Hematopoietic multipotent progenitor cell treated with erythropoietin and hydrocortisone succinate and interleukin-3 and kit ligand, for 15 days (in vitro differentiated cells): ENCODE measurements at places on chromosomes 1 and 21.

GRCh38 chr21:46661211-46661625 is 25.7 kb downstream of the PRMT2 start:
- DNase-seq, result peak; percentile 51

- no peak for DNase-seq
Measured at GRCh38 chr21:44702973-44703730, 6.2 kb downstream of the KRTAP10-12 start.

GRCh38 chr1:188127507-188127906 is 1298.8 kb downstream of the PLA2G4A start:
- DNase-seq, result no peak

- no peak for DNase-seq
Measured at GRCh38 chr1:169995993-169996392, 78.5 kb downstream of the KIFAP3 start.

DNA sequence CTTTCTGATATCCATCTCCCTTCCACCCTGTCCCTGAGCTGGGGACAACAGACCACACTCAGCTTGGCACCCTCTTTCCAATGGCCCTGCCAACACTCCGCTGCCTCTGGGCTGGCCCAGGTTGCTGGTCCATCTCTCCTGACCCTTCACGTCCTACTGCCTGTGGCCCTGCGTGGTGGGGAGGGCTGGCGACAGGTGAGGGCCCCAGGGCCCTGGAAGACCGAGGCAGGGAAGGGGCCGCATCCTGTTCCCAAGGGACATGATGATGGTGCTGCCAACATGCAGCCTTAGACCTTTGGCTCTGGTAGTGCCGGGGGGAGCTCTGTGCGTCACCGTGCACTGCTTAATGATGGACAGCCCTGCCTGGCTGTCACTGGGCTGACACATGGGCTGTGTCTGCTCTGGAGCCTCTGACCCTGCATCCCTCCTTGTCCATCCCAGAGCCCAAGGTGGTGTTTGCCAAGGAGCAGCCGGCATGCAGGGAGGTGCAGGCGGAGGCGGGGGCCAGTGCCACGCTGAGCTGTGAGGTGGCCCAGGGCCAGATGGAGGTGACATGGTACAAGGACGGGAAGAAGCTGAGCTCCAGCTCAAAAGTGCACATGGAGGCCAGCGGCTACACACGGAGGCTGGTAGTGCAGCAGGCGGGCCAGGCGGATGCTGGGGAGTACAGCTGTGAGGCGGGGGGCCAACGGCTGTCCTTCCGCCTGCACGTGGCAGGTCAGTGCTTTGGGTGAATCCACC is 65.2 kb downstream of the OBSCN start:
- no peak for DNase-seq

DNA sequence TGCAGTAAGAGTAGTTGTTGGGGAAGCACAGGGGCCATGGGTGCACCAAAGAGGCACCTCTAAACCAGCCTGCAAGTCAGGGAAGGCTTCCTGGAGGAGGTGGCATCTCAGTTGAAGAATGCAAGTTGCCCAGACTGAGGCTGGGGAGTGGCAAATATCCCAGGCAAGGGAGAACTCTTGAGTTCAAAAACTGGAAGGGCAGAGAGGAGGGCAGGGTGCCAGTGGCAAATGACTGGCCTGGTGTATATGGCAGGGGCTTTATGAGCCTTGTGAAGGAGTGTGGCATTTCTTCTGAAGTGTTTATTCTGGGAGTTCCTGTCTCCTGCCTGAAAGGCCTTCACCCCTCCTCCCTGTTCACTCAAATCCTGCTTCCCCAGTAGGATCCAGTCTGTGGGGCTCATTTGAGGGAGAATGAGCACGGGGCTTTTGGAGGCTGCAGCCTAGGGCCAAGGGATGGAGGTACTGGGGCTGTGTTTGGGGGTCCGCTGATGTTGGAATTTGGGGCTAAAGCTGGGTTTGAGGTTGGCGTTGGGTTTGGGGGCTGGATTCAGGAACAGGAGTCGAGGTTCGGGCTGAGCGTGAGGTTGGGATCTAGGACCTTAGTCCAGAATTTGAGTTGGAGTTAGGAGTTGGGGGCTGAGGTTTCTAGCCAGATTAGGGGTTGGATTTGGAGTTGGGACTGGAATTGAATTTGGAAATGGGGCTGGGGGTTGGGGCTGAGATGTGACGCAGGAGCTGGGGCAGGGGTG is at the start of gene TMEM125:
Gene TMEM125 (plus strand): TSS at position 357 of the 749 bp plus-strand sequence. CDS start 2,740 bp downstream, outside the sequence.
- no peak for DNase-seq

DNA sequence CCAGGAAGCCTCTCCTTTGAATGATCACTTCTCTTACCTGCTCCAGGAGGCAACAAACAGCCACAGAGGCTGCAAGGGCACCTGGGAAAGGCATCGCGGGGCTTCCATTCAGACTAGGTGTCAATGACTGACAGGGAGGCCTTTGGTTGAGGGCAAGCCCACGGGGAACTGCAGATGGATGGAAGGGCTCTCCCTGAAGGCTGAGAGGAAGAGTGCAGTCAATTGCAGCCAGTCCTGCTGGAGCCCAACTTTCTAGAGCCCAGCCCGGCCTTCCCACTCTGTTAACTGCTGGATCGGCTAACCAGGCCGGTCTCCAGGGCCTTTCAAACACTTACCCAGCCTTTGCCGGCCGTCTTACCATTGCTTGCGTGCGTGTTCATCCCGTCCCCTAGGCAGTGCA is 89.3 kb downstream of the LACTBL1 start:
- DNase-seq, result no peak

DNA sequence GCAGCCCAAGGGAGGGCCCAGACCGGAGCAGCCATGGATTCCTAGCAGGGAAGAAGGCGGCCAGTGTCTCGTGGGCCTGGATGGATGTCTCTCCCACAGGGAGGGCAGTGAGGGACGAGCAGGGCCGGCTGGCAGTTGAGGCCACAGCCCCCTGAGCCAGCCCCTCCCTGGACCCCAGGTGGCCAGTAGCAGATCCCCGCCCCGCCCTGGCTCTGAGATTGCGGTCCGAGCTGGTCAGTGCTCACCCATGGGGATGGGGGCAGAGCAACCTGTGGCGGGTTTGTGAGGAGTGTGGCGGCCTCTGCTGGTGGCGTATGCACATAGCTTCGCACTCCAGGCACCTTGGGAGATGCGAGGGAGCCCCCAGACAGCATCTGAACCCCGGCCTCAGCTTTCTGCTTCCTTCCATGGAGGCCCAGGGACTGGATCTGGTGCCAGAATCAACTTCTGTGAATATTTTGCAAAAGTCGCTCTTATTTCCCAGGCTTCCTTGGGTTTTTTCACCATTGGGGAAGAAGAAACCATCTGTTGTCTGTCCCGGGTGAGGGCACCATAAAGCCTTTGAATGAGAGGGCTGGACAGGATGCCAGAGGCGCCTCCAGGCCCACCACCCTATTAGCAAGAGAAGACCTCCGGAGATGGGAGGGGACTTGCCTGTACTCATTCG is 8.4 kb upstream of the KCNN3 start:
- peak; percentile 52 for DNase-seq

GRCh38 chr1:226292874-226293552 is 16.0 kb downstream of the LIN9 start:
- DNase-seq, result no peak

DNA sequence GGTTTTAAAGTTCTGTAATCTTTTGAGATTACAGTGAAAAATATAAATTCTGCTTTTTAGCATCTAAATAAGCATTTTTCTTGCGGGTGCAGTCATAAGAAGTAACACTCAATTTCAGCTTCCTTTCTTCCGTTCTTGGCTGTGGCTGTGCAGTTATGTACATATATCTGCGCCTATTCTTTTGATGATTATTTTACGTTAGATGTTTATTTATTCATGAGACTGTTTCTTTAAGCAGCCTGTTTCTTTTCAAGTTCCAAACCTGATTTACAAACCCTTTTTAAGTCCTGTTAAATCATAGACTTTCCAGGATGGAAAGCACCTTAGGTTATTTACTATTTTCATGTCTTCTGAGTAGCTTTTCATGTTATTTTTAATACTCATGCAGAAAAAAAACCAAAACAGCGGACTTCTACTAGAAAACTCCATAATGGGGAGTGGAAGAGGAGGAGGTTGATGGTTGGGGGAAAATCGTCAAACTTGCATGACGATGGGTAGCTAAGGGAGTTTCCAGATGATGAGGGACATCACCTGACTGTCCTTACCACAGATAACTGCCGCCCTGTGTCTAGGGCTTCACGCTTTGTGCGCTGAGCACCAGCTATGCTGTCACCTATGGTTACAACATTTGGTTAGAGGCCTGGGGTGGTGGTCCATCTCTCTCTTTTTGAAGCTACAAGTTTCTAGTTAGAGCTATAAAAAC is 2.6 kb downstream of the PRDM2 start:
- DNase-seq, result no peak

DNA sequence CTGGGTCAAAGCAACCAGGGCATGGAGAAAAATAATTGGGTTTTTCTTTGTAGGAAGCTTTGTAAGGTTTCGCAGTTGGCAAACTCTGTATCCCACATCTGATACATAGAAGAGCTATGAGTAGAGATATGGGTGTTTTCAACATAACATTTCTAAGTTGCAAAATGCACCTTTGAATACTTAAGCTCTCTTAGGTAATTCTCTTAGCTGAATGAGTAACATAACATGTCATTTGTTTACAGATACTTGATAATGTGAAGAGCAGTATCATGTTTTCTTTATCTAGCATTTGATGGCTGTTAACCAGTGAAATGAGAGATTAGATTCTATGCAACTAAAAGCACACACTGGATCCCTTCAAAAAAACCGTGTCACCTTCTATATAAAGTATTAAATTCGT is 21.6 kb downstream of the RAVER2 start:
- DNase-seq, result no peak

DNA sequence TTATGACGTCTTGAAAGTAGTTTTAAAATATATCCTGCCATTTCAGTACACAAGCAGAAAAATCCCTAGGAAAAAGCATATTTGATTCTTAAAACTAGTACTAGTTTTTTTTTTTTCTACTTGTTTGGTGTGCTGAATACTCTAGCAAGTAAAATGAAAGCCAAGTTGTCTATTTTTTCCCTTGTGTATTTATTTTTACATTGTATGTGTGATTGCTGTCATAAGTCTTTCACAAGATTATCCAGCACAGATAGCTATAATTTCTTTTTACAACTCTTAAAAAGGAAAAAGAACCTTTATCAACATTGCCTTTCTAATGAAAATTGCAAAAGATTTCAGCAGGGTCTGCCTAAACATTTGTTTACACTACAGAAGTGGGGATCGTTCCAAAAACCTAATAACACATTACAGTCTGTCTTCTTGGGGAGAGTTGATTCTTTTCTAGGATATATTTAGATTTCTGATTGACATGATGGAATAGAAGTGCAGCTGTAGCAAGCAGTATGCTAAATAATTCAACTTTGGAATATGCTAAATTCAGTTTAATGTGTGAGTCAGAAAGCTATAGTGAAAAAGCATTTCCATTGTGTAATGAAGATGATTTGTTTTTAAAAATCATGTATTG is 2.5 kb downstream of the DR1 start:
- no peak for DNase-seq

DNA sequence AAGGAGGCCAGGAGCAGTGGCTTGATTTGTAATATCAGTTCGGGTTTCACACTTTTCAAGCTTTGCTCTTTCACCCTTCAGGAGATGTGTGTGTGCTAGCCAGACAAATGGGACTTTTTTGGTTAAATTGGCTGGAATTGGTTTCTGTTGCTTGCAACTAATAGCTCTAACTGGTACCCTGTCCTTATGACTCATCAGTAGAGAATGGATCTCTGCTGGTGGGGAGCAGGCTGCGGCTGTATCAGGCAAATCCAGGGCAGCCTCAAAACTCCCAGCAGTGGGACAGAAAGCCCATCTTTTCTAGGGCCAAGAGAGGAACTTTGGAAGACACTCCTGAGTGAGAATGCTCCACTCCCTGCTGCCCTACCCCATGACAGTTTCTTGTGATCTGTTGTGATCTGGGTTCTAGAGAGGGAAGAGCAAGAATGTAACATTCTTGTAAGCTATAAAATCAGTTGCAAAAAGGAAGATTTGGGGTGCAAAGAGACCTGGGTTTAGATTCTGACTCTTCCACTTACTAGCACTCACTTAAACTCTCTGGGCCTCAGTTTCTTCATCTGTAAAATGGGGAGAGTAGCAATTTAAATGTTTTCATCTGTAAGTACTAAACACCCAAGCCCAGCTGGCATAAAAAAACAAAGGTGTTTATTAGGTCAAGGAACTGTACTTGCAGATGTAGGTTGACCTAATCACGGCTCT is 257.0 kb upstream of the TMEM51 start:
- DNase-seq, result no peak

GRCh38 chr1:66182551-66183178 is 351.3 kb upstream of the SGIP1 start:
- DNase-seq, result no peak

GRCh38 chr21:46182548-46183336 is 1.5 kb downstream of the SPATC1L start:
- DNase-seq, result no peak

DNA sequence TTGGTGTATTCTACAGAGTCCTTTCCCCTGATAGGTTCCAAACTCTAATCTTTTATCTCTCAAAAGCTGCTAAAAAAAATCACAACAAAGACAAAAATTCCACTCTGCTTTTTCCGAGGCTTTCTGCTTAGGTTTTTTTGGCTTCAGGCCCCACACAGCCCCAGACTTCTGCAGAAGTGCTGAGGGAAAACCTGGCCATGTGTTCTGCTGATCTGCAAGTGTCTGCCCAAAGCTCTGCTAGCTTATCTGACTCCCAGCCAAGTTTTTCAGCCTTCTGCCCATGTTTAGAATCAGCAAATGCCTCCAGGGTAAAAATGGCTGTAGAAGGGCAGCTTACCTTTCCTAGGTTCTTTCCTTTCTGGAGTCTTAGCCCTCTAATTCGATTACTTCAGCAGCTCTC is 28.4 kb downstream of the DISP3 start:
- DNase-seq, result no peak

DNA sequence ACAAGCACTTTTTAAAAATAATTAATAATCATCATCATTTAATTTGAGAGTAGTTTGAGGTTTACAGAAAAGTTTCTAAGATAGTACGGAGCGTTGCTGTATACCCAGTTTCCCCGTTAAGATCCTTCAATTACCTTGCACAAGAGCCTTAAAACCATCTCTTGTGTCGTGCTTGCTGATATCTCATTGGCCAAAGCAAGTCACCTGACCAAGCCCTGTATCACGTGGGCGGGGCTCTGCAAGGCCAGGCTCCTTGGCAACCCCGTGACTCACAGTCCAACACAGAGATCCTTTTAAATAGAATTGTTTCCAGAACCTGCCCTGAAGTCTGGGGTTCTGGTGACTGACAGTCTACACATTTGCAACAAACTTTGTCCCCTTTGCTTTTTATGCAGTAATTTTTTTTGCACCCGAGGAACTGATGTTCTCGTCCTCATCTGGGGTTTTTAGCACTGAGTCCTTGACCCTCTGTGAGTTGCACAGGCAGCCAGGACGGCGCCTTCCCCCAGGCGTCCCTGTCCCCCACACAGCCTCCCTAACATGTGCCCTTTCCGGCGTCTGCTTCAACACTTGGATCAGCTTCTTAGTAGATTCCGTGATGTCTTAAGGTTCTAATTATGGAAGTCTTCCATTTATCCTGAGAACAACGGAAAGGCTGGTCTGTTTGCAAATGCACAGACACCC is 183.3 kb upstream of the TMEM51 start:
- DNase-seq, result peak; percentile 21

GRCh38 chr21:17753736-17754135 is 65.4 kb downstream of the C21orf91 start:
- no peak for DNase-seq

DNA sequence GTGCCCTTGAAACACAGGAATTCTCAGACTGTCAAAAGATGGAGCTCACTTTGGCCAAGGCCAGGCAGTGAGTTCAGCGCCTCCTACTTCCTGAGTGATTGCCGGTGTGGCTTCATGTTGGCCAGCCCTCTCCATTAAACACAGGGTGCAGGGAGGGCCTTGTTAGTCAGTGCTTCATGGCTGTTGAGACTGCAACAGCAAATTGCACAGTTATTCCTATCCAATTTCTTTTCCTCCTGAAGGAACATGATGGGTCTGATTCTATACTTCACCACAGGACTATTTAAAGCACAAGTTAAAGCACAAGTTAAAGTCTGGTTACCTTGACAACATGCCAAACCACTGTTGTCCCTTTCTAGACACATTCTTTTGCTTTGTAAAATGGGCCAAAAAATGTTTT is 156.6 kb downstream of the SIPA1L2 start:
- DNase-seq, result no peak
